ENCODE measurements at places on chromosomes 3 and 15.
A peak's percentile ranks its signal among the peaks of the same experiment; 100 is the strongest.

- DNase-seq, result no peak
Measured at GRCh38 chr15:40333922-40334492, 6.7 kb downstream of the CCDC9B start.

DNA sequence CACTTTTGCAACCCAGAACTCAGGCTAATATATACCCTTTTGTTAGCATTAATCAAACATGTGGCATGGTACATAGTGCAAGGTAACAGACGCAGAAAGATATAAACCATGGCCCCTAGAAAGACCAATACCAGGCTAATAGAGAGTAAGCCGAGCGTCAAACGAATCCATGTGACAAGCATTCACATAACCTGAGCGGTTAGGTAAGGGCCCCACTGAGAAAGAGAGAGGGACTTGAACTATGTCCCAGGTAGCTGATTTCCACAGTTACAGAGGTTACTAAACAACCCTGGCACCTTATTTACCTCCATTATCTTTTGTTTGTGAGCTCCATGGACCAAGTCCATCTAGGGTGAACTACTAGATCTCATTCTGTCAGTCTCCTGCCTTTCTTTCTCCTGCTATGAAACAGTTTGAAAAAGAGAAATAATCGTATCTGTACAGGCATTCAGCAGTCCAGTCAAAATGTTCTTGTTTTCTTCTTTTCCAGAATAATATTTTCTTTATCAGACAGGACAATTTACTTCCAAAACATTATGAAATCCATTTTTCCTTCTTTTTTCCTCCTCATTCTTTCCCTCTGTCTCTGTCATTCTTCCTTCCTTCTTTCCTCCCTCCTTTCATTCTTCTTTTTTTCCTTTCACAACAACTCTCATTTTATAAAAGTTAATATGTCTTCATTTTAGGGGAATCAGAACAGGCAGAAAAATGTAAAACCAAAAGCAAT lies 30.5 kb upstream of the TNFSF10 start:
- DNase-seq, result no peak

- no peak for DNase-seq
Measured at GRCh38 chr3:185361920-185362319, 1.0 kb upstream of the MAP3K13 start.

- no peak for DNase-seq
Measured at GRCh38 chr15:71261418-71261817, 146.1 kb downstream of the THSD4 start.

DNA sequence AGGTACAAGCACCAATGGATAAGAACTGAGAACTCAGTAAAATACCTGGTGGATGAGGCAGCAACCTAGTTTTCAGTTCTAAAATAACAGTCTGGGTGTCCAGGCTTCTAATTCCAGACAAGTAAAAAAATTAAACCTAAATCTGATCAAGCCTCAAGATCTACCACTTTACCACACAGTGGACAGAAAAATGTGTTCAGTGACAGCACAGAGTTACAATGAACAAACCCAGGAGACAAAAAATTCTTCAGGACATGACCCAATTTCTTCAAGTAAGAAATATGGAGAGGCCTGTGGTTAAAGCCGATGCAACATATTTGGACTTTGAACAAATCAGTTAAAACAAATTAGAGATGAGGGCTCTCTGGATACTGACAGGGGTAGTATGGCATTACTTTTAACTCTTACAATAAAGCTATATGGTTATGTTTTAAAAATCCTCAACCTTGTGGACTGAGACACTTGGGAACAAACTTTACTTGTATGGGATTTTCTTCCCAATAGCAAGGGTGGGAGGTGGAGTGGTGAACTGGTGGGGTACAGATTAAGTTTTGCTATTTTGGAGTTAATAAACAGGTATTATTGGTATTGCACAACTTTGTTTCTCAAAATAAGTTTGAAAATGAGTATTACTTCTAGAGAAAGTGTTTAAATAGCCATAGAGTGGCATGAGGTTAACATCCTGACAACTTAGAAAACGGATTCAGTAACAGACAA lies 14.2 kb downstream of the CCNL1 start:
- DNase-seq, result no peak

DNA sequence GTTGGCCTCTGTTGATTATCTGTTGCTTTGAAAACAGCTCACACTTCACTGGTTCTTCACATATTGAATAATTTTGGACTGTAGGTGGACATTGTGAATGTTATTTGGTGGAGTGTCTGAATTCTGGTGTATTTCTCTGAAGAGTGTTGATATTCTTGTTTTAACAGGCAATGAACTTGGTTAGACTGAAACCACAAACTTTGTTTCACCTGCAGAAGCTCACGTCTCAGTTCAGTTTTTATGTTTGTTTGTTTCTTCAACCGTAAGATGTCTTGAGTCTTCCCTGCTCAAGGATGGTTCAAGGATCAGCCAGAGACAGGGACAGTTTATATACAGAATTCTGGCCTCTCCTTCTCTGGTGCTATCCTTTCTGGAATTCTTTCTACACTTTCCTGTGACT lies 43.6 kb downstream of the C3orf20 start:
- DNase-seq, result no peak

GRCh38 chr3:165643425-165643824 lies 193.8 kb downstream of the BCHE start:
- no peak for DNase-seq

GRCh38 chr3:161800985-161801559 lies 304.5 kb downstream of the OTOL1 start:
- no peak for DNase-seq

DNA sequence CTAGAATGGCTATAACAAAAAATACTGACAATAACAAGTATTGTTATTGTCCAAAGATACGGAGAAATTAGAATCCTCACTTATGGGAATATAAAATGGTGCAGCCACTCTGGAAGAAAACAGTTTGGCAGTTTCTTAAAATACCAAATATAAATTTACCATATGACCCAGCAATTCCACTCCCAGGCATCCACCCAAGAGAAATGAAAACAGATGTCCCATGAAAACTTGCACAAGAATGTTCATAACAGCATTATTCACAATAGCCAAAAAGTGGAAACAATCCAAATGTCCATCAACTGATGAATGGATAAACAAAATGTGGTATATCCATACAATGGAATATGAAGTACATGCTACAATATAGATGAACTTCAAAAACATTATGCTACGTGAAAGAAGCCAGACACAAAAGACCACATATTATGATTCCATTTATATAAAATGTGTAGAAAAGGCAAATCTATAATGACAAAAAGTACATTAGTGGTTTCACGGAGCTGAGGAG lies 9.4 kb downstream of the AAGAB start:
- DNase-seq, result no peak

DNA sequence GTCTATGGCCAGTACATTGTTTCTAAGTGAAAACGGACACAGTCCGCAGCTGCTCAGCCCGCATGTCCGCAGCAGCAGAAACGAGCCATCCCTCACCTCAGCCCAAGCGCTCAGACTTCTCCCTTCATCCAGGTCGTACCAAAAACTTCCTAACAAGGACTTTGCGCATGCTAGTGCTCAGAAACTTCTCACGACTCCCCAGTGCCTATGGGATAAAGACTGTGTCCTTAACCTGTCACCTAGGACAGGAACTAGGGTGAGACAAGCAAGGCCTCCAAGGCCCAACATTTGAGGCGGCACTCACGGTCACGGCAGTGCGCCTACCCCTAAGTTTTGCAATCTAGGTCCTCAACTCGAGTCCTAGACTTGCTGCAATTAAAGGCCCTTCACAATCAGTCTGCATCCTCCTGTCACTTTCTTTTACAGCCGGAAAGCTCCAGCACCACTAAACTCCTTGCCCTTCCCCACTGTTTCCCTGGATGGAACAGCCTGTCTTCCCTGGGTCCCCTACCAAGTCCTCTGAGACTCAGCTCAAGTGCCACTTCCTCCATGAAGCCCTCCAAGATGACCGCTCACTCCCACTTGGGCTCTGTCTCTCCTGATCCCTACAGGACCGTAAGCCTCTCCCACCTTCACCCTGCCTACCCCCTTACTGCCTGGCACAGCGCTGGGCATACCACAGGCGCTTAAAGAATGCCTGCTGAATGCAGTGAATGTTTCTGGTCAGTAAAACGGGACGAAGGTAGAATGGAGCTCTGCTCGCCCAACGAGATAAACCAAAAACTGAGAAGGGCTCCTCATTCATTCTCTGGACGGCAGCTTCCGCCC lies 1.2 kb downstream of the CLN6 start:
- DNase-seq, result no peak

- no peak for DNase-seq
Measured at GRCh38 chr15:74128785-74129585, 1.4 kb upstream of the ISLR2 start.

DNA sequence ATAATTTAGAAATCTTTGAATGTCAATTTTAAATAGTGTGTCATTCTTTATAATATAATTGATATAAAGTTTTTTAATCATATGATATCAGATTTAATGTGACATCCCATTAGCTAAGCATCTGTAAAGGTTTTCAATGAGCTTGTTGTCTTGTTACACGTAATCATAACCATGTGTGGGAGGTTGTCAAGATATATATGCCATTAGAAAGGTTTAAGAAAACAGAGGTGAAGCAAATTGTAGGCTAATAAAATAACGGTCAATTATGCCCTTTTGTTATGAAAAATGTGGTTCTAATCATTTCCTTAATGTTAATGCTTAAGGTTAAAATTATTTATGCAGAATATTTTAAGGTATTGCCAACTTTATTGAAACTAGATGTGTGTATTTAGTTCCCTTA lies 56.3 kb downstream of the RSRC1 start:
- no peak for DNase-seq

DNA sequence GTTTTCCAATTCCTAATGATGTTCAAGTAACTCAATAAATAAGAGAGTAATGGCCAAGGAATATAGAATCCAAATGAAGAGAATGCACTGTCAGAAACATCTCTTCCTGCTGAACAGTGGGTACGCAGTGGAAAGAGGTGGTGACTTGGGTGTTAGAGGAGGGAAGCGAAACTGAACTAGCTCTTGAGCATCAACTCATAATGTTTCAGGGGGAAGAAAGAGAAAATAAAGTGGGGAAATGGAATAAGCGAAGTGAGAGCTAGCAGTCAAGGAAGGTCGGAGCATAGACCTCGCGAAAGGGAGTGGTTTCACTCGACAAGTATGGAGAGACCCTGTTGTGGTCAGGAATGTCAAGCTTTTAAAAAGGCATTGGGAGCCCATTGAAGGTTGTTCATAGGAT lies 309.5 kb downstream of the GAP43 start:
- no peak for DNase-seq

DNA sequence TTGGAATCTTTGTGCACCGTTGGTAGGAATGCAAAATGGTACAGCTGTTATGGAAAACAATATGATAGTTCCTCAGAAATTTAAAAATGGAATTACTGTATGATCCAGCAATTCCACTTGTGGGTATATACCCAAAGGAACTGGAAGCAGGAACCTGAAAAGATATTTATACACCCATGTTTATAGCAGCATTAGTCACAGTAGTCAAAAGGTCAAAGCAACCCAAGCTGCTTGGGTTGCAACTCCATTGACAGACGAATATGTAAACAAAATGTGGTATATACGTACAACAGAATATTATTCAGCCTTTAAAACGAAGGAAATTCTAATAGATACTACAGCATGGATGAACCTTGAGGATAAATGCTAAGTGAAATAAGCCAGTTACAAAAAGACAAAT lies 35.0 kb upstream of the CAPN3 start:
- DNase-seq, result no peak

DNA sequence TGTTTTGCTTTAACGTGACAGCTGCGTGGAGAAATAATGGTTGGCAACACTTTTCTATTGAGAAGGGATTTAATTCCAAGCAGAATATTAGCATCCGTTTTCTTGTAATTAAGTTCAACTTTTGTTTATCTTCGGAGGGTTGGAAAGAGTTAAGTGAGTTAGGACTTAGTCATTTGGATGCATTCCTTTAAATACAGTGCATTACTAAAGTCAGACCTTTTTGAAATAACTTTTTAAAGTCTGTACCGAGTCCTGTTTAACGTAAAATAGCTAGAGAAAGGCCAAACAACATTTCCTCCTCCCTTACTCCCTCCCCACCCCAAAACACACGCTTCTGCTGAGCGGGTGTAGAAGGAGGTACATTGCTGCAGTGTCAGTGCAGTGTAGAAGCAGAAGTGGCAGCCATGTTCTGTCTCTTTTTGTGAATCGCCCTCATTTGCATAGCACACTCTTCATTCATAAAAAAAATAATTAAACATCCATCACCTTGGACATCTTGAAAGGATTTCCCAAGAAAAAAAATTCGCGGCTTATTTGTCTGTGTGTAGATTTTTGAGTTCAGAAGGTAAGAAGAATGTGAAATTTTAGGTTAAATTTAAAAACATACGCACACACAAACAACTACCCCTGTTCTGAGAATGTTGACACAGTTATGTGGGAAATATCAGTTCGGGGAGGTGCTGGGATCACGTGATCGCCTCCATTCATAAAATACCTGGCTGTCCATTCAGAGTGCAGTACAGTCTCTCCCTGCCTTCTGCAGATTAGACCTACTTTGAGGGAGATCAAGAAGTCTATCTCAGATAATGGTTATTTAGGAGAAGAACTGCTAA lies 1.6 kb downstream of the SPRED1 start:
- no peak for DNase-seq

GRCh38 chr15:65791335-65792137 lies 557 bp downstream of the DENND4A start:
- DNase-seq, result peak; percentile 46

DNA sequence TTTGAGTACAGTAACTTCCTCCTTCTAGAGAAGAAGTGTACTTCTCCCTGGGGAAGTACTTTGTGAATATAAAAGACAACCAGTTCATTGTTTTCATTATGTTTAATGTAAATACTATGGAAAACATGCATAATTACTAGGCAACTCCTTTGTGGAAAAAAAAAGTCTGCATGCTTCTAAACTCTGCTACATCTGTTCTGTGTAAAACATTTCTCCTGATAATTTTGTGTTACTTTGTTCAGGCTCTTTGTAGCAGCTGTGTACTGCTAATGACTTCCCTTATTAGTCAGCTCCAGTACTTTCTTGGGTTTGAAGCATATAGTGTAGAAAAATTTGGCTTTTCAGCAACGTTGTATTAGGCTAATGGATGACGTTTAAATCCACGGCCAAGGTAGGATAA lies 111.6 kb downstream of the FEZF2 start:
- DNase-seq, result no peak

- DNase-seq, result no peak
Measured at GRCh38 chr15:67771189-67771800, 54.0 kb upstream of the SKOR1 start.

GRCh38 chr3:139427283-139428060 lies 38.0 kb upstream of the COPB2 start:
- DNase-seq, result no peak

Measured in activated T-cell treated with anti-CD3 and anti-CD28 coated beads, Interleukin-2, amount 50 U/mL, for 4 hours (primary cell).